ENCODE measurements at places on chromosomes 16 and 17.

- peak; percentile 32 for DNase-seq
Observed at GRCh38 chr17:5555254-5555653, 29.1 kb downstream of the NLRP1 start.

DNA sequence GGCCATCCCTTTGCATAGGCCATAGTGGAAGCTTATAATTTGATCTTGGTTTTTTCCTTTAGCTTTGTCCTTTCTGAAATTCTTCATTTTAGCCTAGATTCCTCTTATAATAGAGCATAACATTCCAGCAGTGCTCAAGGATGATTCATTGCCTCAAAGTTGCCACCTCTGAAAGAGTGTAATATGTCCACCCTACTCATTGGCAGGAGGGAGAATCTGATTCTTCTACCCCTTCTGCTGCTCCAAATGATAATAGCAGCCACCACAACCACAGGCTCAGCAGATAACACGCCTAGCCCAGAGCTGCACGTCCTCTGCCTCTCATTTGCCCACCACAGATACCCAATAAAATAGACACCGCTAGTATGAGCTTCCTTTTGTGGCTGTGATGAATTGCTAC lies 337.4 kb upstream of the HSBP1 start:
- DNase-seq = no peak

DNA sequence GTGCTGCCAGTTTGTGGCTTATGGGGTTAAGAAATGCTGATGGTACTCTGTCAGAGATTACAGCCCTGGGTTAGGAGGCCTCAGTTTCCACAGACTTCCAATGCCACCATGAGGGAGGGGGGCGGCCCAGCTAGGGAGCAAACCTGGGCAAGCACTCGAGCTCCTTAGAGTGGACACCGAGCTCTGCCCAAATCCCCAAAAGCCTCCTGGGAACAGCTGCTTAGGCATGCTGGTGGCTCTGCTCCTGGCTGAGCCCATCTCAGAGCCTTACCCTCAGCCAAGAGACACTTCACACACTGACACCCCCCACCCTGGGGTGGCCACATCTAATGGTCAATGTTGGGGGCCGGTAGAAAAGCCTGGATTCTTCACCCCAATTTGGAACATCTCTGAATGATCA lies 66.1 kb downstream of the C16orf78 start:
- DNase-seq = no peak

DNA sequence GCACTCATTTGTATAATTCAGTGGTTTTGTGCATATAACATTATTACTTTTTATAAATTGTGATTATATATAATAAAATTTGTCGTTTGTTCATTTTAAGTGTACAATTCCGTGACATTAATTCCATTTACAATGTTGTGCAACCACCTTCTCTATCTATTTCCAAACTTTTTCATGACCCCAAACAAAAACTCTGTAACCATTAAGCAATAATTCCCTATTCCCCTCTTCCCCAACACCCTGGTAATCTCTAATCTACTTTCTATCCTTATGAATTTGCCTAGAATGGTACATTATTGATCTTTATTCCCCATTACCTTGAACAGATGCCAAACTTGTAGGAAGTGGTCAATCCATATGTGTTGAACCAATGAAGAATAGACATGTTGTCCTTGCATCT lies 61.3 kb upstream of the SMIM36 start:
- no peak for DNase-seq
